Activated effector memory CD4-positive, alpha-beta T cell treated with anti-CD3 and anti-CD28 coated beads, Interleukin-2, amount 50 U/mL, for 16 hours (primary cell): ENCODE measurements at places on chromosomes 2 and 18.

DNA sequence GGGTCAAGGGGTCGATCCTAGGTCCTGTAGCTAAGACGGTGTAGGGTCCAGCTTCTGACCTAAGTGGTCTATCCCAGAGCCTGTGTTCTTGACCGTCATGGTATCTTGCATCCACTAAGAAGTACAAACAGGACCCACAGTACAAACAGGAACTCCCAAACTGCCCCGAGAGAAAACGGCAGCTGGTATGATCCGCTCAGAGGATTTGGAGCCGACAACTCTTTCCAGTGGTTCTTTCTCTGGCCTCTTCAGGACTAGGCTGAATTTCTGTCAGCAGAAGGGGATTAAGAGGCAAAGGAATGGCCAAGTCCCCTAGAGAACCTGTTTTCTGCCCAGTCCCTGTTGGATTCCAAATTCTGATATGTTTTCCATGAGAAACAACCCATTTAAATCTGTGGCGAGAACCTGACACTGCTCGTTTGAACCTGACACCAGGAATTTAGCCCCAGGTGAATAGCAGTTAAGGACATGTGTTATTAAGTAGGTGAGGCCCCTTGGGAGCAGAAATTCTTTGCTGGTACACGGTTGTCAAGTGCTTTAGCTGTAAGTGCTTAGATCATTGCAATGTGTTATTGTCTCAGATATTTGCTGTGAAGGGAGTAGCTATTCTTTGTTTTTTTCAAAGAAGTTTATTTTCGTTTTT lies 50.5 kb upstream of the TXNDC2 start:
- no peak for DNase-seq

- no peak for DNase-seq
These were observed 1.7 kb downstream of the PJVK start for GRCh38 chr2:178452870-178453269.

GRCh38 chr18:64276311-64277090 lies 127.6 kb upstream of the LINC00305 start:
- DNase-seq = no peak

- peak; percentile 21 for DNase-seq
These were observed 218.9 kb upstream of the COPS8 start for GRCh38 chr2:236866542-236867340.

DNA sequence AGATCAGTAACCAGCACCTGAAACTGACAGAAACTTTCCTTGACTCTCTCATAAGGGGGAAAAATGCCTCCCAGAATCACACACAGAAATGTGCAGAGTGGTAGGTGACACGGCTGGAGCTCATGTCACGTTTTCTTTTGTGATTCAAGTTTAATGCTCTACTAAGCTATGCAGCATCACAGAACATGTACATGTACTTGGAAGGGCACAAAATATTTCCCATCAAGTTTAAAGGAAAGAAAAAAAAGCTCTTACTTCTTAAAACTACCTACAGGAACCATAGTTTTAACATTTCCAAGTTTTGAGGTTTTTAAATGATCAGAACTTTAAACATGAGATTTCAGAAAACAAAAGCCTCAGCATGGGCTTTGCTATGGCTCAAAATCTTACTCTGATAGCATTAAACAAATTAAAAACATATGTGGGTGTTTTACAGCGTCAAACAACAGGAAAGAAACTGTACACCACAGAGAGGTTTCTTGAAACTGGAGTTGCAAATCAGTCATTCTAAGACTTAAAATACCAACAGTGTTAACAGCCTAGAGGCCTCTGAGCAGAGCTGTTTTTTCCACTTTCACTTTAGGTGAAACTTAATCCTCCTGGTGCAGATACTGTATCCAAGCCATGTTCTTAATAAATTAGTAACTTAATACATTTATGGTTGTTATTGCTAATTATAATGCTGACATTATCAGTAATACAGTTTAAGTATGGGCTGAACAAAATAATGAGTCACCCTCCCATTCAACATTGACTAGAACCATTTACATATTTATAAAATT lies 30.1 kb downstream of the MBP start:
- no peak for DNase-seq
